ENCODE measurements at places on chromosomes 4 and X.

DNA sequence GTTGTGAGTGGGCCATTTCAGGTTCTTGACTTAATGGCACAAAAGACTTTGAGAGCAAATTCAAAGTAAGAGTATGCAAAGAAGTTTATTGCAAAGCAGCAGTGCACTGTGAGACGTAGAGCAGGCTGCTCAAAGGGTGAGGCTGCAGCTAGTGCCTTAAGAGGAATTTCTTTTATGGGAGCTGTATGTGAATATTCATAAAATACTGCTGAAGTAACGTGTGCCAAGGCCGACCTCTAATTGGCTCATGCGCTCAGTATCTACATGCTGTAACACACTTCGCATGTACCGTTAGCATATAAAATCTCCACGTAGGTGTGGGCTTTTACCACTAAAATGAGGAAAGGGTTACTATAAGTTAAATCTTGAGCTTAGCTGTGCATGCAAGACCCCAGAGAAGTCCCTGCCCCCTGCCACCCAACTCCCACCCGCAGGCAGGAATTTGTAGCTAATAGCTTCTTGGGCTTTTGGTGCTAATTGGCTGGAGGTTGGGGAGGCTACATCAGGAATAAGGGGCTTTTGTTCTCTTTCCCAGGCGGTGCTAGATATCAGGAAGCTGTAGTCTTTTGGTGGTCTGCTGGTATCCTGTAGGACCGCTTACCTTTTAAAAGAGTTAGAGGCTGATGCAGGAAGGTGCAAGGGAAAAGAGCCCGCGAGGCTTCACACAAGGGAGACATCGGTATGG is 47.6 kb downstream of the FSTL5 start:
- no peak for DNase-seq

GRCh38 chr4:189049682-189050081 is 891.0 kb upstream of the FRG1 start:
- no peak for DNase-seq

DNA sequence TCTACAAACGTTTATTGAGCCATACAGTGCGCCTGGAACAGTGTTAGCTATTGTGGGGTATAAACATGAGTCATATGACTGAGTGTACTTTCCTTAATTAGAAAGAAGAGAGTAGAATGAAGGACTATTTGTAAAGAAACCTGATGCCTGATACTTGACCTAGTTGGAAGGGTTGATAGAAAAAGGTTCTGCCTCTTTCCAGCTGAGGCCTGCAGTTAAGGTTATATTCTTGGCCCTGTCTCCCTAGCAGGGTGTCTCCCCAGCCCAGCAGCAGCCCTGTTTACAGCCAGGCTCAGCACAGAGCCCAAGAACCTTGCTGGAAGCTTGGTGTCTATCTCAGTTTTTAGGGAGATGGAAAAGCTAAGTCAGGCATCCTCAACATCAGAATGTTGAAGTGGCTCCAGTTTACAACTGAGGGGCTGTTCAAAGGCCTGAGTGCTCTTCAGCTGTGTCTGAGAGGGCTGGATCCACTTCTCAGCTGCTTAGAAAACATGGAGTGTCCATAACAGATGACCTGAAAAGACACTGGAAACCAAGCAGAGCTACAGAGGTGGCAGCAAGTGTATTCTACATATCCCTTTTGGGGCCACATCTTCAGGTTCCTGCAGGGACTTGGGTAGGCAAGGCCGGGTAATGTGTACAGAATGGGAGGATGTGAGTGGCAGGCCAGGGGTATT is 21.6 kb downstream of the NYX start:
- no peak for DNase-seq

GRCh38 chr4:22978656-22979055 is 285.9 kb downstream of the GBA3 start:
- DNase-seq = no peak

GRCh38 chr4:142556570-142557238 is 289.4 kb downstream of the INPP4B start:
- DNase-seq = no peak

GRCh38 chr4:25493466-25493865 is 116.4 kb downstream of the ANAPC4 start:
- DNase-seq = no peak

- DNase-seq = no peak
These were observed 20.0 kb upstream of the PRRG3 start for GRCh38 chrX:151675121-151675746.

DNA sequence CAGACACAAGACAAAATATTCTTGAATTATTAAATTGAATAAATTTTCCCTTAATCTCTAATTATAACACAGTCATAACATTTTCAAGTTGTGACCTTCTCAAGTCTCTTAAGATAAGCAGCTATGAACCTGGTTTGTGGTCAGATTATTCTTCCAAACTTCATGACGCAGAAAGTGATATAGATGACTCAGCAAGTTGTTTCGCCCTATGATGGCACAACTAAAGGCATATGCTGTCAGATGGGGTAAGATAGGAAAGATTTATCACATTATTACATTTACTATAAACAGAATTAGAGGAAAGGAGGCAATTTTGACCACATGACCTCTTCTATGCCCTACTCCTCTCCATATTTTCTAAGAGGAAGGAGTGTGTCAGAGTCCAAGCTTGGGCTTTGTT is 4.6 kb upstream of the DCAF12L2 start:
- no peak for DNase-seq

DNA sequence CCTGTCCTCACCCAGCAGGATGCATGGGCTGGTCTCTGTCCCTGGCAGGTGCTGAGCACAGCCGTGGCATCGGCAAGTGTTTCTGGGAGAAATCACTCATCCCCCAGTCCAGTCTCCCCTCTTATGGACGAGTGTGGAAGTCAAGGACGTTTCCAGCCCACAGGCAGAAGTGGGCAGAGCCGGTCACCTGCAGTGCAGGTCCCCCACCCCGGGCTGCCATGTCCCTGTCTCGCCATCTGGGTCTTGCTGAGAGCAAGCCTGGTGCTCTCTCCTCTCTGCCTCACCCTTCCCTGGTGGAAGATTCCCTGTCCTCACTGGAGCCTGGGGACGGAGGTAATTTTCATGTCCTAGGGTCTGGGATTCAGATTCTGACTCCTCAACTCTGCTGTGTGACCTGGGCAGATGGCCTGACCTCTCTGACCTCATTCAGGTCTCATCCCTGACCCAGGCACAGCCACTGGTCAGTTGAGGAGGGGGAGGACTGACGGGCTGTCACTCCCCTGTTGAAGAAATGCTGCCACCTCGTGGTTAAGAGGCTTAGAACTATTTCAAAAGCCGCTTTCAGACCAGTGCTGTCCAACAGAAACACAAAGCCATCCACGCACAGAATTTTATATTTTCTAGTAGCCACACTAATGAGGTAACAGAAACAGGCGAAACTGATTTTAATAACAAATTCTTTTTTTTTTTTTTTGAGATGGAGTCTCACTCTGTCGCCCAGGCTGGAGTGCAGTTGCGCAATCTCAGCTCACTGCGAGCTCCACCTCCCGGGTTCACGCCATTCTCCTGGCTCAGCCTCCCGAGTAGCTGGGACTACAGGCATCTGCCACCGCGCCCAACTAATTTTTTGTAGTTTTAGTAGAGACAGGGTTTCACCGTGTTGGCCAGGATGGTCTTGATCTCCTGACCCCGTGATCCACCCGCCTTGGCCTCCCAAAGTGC is 1.8 kb downstream of the CPZ start:
- no peak for DNase-seq

- no peak for DNase-seq
These were observed 191.9 kb upstream of the STK26 start for GRCh38 chrX:131831185-131831520.

DNA sequence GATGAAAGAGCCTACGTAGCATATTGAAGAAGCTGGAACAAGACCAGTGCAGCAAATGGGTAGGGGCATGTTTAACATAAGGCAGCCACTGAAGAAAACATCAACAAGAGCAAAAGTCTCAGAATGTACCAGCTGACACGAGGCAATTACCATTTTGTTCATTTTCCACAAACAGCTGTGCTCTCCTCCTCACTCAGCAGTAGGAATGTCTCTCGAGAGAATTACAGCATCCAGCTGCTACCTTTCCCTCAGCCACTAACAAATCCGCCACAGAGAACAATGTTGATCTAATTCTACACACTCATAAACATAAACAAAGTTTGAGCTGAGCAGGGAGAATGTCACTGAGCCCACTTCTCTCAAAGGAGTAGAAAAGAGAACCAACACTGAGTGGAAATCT is 68.0 kb downstream of the OPHN1 start:
- DNase-seq = peak; percentile 3

GRCh38 chr4:112550728-112551127 is 34.7 kb upstream of the NEUROG2 start:
- no peak for DNase-seq

DNA sequence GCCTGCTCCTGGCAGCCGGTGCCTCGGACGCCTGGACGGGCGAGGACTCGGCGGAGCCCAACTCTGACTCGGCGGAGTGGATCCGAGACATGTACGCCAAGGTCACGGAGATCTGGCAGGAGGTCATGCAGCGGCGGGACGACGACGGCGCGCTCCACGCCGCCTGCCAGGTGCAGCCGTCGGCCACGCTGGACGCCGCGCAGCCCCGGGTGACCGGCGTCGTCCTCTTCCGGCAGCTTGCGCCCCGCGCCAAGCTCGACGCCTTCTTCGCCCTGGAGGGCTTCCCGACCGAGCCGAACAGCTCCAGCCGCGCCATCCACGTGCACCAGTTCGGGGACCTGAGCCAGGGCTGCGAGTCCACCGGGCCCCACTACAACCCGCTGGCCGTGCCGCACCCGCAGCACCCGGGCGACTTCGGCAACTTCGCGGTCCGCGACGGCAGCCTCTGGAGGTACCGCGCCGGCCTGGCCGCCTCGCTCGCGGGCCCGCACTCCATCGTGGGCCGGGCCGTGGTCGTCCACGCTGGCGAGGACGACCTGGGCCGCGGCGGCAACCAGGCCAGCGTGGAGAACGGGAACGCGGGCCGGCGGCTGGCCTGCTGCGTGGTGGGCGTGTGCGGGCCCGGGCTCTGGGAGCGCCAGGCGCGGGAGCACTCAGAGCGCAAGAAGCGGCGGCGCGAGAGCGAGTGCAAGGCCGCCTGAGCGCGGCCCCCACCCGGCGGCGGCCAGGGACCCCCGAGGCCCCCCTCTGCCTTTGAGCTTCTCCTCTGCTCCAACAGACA is 4.4 kb downstream of the SOD3 start:
- DNase-seq = no peak

DNA sequence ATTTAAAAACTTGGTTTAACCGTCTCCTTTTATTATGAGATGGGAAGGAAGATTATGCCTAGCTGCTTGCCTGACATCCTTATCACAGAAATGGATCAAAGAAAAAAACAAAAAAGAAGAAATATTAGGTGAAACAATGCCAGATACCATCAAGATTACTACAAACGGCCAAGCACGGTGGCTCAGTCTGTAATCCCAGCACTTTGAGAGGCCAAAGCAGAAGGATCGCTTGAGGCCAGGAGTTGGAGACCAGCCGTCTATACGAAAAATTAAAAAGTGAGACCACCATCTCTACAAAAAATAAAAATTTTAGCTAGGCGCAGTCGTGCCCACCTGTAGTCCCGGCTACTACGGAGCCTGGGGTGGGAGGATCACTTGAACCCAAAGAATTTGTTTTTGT is 2.3 kb downstream of the FRYL start:
- DNase-seq = no peak

DNA sequence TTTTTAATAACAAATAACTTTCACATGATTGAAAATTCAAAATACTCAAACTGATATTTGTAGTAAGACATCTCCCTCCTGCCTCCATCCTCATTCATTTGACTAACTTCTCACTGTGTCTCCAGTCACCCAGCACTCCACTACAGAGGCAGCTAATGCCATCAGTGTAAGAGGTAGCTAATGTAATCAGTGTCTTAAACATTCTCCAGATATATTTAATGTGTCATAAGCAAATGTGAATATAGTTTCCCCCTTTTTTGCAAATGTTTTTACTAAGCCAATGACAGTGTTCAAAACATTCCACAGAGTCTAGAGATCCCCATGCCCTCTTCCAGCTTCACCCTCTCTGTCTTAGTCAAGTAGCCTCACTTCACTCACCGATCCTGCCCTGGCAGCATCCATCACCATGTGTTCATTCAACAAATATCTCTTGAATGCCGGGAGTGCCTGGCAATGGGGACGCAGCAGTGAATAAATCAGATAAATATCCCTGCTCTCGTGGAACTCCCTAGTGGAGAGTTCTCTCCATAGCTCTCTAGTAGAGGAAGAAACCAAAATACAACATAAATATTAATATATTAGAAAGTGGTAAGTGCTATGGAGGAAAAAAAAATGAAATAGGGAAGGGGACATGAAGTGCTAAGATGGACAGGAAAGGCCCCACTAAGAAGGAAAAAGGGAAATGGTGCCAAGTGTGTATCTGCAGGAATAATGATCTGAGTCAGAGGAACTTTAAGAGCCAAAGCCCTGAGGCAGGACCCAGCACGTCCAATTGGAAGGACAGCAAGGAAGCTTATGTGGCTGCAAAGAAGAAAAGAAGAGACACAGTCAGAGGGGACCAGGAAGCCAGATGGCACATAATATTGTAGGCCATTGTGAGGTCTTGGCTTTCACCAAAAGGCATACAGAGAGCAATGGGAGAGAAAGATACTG is 18.7 kb downstream of the SCFD2 start:
- DNase-seq = no peak

DNA sequence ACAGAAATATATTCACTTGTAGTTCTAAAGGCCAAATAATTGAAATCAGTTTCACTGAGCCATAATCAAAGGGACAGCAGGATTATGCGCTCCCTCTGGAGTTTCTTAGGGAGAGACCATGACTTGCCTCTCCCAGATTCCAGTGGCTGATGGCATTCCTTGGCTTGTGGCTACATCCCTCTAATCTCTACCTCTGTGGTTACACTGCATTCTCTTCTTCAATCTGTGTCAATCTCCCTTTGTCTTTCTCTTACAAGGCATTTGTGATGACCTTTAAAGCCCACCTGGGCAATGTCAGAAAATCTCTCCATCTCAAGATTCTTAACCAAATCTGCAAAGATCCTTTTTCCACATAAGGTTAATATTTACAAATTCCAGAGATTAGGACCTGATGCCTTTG is 260.2 kb downstream of the UNC5C start:
- DNase-seq = no peak

DNA sequence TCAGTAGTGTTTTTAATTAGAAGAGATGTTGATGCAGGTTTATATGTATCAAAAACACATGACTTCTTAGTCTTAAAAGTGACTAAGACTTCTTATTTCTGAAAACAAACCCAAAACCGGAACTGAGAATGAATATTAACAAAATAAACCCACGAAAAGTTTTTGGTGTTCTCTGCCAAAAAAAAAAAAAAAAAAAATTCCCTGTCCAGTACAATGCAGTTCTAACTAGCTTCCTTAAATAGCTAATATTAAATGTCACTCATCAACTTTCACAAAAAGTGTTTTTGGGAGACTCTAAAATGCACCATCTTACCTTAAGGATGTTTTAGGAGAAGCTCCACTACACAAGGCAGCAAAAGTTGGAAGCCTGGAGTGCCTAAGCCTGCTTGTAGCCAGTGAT is 2.0 kb downstream of the ANKRD37 start:
- DNase-seq = no peak

GRCh38 chr4:112371361-112371760 is 74.2 kb downstream of the ALPK1 start:
- DNase-seq = no peak

- DNase-seq = no peak
These were observed 1849.7 kb downstream of the PCDH7 start for GRCh38 chr4:32569861-32570260.

All from NCI-H524 treated with DMSO at 0.1 percent for 48 hours (cell line).